Activated CD4-positive, CD25-positive, alpha-beta regulatory T cell treated with anti-CD3 and anti-CD28 coated beads, Interleukin-2, amount 50 U/mL, for 72 hours (primary cell): ENCODE measurements at places on chromosomes 2 and 18.

GRCh38 chr18:70454704-70455322, 166.0 kb downstream of the SOCS6 start:
- DNase-seq, result no peak

DNA sequence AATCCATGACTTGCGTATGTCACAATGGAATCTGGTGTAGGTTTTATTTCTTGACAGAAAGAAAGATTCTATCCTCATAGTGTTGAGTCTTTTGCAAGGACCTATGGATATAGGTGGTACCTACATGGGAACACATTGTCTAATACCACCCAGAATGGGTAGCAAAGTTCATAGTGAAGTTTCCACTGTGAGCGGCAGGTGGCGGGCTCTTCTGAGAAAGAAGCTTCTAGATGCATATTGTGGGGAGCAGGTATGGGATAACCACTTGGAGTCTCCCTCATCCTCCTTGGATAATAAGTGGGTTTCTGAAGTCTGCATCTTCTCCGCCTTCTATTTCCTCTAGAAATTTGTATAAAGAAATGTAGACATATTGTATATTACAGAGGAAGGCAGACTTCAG, 44.9 kb downstream of the LINC00305 start:
- DNase-seq, result no peak

GRCh38 chr2:237421542-237422116, 7.7 kb upstream of the COL6A3 start:
- peak; percentile 79 for DNase-seq

DNA sequence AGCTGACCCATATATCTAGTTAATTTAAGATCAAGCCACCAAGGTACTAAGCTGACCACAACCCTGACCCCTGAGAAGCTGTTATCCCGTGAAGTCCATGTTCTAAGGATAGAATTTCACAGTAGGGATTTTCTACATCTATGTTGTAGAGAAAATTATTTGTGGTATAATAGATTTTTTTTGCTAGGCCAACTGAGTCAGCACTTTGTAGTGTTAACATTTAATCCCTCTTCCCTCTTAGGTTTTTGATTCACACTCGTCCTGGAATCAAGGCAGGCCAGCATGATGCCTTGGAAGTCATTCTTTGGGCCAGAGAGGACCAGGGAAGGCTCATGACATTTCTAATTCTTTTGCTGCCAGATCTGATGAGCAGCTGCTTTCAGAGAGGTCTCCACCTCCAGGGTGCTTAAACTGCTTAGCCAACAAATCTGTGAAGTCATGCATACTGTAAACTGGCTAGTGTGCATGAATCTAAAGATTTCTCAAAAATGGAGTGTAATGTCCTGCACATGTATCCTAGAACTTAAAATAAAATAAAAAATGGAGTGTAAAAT, 102.5 kb downstream of the RBM43 start:
- DNase-seq, result no peak

GRCh38 chr2:52477166-52477565, 1290.4 kb upstream of the CHAC2 start:
- no peak for DNase-seq

DNA sequence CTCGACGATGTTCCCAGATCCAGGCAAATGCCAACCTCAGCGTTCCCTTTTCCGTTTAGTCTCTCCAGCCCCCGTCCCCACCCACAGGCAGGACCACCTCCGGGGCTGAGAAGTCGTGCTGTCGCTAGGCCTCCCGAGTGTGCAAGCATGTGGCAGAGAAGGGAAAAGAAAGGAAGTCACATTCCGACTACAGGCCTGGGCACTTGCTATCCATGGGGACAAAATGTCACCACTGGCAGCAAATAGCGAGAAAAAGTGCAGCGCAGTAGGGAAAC, 420 bp downstream of the PIGN start:
- no peak for DNase-seq

- DNase-seq, result no peak
Observed at GRCh38 chr2:131058214-131058843, 34.9 kb downstream of the FAM168B start.

DNA sequence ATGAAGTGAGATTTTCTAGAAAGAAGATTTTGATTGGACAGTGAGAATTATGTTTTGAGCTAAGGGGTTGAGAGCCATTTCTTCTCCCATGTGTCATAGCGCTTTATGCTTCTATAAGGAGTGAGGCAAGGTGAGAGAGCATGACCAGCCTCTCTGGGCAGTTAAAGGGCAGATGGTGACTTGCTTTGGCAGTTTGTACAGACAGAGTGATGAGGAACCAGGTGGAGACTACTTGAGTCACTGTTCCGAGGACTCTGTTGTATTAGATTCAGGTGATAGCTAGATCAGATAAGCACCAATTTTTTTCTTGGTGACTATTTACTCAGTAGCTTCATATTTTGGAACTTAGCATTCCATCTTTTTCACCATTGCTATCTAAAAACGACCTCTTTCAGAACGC, 4.5 kb downstream of the CRIM1 start:
- no peak for DNase-seq

- DNase-seq, result no peak
Observed at GRCh38 chr2:162328424-162329157, 10.1 kb upstream of the IFIH1 start.

DNA sequence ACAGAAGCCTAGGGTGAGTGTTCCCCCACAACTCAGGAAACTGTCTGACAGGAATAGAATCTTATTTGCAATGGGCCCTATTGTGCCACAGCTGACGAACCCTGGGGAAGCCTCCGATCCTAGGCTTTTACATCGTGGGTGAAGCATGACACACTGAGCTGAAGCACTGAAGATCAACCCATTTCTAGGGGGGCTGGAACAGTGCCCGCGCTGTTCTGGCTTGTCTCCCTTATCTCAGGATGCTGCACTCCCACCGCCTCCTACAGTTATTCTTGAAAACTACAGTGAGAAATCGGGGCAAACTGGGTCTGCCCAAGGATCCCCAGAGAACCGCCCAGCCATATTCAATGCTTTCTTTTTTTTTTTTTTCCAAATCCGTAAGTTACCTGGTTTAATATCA, 41.1 kb downstream of the NETO1 start:
- no peak for DNase-seq

GRCh38 chr2:36819095-36819711, 122.7 kb downstream of the VIT start:
- no peak for DNase-seq

DNA sequence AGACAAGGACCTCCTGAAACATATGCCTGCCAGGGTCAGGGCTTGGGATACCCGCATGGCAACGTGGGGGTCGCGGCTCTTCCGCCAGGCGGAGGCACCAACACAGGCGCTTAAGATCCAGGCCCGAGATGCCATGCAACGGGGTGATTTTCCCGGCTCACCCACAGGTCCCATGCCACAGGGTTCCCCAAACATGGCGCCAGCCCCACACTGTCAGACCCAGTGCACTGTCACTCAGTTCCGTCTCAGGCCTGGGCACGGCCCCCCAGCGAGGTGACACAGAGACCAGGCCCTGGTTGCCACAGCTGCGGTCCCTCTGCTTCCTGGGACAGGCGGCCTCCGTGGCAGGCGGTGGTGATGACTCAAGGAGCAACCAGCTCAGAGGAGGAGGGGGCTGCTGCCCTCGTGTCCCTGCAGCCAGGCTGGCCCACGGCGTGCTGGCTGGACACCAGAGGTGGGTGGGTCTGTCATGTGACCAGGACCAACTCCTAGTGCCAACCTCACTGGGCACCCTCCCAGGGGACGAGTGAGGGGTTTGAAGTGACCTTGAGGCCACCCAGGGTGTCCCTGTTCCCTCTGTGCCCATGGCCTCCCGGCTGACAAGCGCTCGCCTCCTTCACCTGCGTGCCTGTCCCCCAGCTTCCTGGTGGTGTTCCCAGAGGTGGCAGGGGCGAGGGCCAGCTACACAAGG, 4.9 kb downstream of the PDCD1 start:
- peak; percentile 29 for DNase-seq

GRCh38 chr2:160687629-160688028, 194.0 kb upstream of the RBMS1 start:
- no peak for DNase-seq

- DNase-seq, result no peak
Observed at GRCh38 chr2:125573432-125573831, 1082.5 kb upstream of the GYPC start.

DNA sequence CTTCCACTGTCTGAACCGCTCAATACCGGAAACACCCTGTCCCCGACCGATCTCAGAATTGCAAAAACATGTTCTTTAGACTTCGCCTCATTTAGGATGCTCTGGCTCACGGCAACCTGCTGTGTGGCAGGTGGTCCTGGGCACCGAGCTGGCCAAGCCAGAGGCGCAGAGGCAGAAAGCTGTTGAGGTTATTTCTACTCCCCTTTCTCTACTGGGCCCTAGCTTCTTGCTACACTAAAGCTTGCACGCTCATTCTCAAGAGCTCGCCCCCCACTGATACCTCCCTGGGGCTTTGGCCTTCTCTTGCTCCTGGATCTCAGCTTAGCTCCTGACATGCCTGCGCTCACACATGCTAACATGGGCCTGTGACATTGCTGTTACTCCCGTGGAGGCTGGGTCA, 417.4 kb downstream of the LPIN1 start:
- no peak for DNase-seq

DNA sequence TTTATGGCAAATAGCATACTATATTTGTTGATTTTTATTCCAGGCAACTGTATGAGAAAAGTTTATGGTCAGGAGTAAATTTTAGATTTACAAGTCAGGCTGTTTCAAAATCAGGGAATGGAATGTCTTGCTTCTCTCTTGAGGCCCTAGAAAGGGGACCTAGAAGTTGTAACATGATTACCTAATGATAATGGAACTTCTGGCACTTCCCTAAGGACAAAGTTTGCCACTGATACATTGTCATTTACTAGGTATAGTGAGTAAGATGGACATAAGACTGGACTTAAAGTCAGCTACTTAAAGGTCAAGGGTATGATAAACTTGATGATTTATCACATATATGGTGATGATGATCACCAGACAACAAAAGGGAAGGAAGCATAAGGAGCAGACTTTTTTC, 103.3 kb upstream of the VRK2 start:
- no peak for DNase-seq

DNA sequence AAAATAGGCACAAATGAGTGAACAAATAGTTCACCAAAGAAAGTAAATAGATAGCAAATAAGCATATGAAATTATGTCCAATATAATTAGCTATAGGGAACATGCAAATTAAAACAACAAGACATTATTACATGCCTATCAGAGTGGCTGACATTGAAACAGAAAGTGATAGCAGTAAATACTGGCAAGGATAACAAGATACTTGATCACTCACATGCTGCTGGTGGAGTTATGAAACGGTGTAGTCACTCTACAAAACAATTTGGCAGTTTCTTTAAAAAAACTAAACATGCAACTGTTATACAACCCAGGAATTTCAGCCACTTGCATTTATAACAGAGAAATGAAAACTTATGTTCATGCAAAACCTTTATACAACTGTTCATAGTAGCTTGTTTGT, 439.2 kb upstream of the ACVR2A start:
- no peak for DNase-seq

- DNase-seq, result no peak
Observed at GRCh38 chr2:182715121-182715891, 751 bp upstream of the DNAJC10 start.
